ENCODE measurements at places on chromosomes 3 and 15. TPM values are rescaled to one million over a fixed set of nuclear protein-coding genes. Genes with fewer than 3 reads are reported as not detected.

DNA sequence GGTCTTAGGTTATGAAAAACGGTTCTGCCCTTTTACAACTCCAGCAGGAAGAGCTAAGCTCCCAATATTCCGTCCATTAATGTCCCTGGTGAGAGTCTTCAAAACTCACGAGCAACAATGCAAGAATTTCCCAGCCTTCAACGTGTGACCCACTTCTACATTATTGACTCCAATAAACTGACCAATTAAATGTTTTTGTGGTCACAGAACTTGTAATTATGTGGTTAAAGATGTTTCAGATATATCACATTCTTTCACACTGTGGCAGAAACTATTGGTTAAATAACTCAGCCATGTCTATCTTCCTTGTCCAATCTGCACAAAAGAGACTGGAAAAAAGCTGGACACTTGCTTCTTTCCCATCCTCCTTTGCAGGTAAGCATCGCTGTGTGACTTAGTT, 286.6 kb upstream of the ADAMTS9 start:
- no peak for DNase-seq

DNA sequence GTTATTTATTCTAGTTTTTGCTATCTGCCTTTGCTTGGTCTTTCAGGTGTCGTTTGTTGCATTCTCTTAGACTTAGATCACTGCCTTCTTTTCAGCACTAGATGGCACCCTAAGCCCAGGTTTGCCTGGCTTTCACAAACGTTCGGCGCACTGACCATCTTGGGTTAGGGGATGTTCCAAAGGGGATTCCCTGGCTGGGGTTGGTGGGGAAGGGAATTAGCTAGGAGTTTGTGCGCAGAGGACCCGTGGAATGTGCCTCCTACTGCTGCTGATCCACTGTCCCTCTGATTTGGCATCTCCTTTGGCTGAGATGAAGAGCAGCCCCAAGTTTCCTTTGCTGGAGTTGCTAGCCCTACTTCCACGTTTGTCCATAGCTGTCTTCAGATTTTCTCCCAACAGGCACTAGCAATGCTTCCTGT, 33.9 kb downstream of the PFN2 start:
- no peak for DNase-seq

GRCh38 chr3:146218880-146219866, 31.7 kb downstream of the PLSCR4 start:
- peak; percentile 25 for DNase-seq

- no peak for DNase-seq
Measured at GRCh38 chr3:4799266-4800256, 179.7 kb upstream of the BHLHE40 start.

- no peak for DNase-seq
Measured at GRCh38 chr3:35335703-35336102, 303.6 kb upstream of the ARPP21 start.

Gene SLC24A1
- 7.2 TPM for polyA plus RNA-seq

- no peak for DNase-seq
Measured at GRCh38 chr3:64109438-64109837, 86.1 kb upstream of the PSMD6 start.

Gene STRIT1
- 49.3 TPM for polyA plus RNA-seq

Gene ZPLD1
- not detected for polyA plus RNA-seq

DNA sequence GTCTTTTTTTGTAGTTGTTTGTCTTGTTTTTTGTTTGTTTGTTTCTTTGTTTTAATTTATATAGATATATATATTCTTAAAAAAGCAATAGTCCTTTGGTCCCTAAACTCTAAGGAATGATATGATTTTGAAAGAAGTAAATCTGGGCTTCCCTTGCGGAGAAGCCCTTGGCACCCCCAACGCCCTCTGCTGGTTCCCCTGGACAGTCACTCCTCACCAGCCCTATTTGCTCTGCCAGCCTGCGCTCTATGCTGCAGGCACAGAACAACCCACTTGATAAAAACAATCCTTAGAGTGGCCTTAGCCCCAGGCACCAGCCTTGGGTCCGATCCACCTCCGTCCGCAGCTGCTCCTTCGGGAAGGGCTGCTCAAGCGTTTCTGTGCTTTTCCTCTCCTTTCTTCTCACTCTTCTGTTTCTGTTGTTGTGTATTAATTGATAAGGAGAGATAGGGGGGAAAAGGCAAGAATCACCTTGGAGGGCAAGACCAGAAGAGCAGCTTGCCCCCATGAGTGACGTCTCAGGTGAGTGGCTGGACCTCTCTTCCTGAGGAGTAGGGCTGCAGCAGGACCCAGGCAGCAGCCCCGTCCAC, 13.7 kb upstream of the PARP6 start:
- no peak for DNase-seq

GRCh38 chr3:79032686-79033318, 735.0 kb downstream of the ROBO1 start:
- DNase-seq: peak; percentile 26

Gene NANOGP8
- polyA plus RNA-seq: 0.33 TPM

GRCh38 chr15:95458721-95459120, 871.8 kb upstream of the NR2F2 start:
- DNase-seq: peak; percentile 40

- DNase-seq: no peak
Measured at GRCh38 chr3:135040321-135041240, 245.5 kb downstream of the EPHB1 start.

DNA sequence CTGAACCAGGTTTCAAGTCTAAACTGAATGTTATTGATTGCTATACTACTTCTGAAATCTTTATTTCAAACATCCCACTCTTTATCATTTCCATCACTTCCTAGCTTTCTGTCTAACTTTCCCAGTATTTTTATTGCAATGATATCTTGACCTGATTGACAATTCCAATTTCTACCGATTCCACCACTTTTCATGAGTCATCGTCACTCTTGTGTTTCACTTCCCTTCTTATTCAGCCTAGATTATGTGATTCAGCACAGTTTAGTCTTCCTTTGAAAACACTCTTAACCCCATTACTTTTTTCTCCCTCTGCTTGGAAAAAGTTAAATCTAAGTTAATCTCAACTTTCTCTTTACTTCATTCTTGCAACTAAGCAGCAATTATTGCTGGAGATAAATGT, 62.6 kb downstream of the SLC7A14 start:
- no peak for DNase-seq

DNA sequence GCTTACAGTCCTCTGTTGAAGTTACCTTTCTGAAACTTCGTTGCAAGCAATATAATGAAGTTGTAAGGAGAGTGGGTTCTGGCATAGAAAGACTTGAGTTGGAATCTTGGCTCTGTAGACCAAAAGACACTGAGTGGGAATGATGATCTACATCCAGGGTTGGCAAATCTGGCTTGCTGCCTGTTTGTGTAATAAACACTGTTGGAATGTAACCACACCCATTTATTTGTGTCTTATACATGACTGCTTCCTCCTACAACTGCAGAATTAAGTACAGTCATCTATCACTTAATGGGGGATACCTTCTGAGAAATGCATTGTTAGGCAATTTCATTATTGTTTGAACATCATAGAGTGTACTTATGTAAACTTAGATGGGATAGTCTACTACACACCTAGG, 178.4 kb upstream of the SUCLG2 start:
- no peak for DNase-seq

- no peak for DNase-seq
Measured at GRCh38 chr3:115922681-115923347, 299.5 kb downstream of the GAP43 start.

DNA sequence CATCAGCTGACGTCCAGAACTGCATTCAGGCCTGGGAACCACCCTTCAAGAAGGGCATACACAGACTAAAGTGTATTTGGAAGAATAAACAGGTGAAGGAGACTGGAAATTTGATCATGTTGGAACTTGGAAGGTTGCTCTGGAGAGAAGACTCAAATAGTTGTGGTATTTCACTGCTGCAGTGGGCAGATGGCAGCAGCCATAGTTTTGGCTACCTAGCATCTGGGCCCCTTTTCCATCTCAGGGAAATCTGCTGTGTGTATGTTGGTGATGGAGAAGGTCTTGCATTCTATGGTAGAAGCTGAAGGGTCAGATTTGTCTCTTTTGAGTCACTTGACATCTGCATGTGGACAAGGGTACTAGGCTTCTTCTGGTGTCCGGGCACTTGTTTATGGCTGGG, 114.4 kb upstream of the FGF7 start:
- no peak for DNase-seq

Gene TTC23
- polyA plus RNA-seq: 19.3 TPM

DNA sequence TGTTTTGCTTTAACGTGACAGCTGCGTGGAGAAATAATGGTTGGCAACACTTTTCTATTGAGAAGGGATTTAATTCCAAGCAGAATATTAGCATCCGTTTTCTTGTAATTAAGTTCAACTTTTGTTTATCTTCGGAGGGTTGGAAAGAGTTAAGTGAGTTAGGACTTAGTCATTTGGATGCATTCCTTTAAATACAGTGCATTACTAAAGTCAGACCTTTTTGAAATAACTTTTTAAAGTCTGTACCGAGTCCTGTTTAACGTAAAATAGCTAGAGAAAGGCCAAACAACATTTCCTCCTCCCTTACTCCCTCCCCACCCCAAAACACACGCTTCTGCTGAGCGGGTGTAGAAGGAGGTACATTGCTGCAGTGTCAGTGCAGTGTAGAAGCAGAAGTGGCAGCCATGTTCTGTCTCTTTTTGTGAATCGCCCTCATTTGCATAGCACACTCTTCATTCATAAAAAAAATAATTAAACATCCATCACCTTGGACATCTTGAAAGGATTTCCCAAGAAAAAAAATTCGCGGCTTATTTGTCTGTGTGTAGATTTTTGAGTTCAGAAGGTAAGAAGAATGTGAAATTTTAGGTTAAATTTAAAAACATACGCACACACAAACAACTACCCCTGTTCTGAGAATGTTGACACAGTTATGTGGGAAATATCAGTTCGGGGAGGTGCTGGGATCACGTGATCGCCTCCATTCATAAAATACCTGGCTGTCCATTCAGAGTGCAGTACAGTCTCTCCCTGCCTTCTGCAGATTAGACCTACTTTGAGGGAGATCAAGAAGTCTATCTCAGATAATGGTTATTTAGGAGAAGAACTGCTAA, 1.6 kb downstream of the SPRED1 start:
- no peak for DNase-seq

DNA sequence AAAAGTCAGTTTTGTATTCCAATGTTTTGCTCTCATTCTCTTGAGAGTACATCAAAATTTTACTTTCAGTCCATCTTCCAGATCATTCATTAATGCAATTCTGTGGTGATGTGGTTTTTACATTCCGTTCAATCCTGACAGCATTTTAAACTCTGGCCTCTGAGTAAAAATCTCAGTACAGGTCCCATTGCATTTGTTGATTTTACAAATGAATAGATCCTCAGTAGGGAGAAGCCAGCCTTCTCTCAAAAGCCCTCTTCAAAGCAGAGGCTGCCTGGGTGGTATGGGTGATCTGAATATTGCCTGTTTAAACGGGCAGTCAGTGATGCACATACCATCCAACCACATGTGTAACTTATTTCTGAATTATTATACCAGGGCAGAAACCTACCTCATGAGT, 72.5 kb upstream of the TSC22D2 start:
- no peak for DNase-seq

DNA sequence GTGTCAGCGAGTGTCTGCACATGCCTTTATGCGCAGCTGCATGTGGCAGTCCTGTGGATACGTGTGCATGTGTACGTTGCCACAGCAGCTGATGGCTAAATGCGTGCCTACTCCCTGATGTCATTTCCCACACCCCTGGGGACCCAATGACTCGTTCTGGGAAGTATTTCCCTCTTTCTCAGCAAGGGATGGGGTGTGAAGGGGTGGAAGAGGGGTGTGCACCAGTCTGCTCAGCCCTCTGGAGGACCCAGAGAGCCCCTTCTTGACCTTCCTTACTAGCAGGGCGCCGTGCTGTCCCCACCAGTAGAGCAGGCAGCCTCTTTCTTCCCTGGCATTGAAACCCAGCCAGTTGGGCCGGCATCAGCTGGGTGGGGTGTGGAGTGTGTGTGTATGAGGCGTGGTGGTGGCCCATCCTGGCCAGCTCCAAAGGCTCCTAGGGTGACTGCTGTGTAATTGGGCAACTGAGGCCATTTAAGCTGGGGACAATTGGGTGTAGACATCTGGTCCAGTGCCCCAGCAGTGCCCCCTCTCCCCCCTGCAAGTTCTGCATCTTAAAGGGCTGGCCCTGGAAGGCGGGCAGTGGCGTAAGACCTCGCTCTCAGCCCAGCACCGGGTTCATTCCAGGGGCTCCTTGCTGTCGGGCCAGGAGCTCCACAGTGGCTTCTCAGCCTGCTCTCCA, 19.2 kb downstream of the SNX33 start:
- peak; percentile 52 for DNase-seq

GRCh38 chr3:160921020-160921635, 165.1 kb downstream of the PPM1L start:
- no peak for DNase-seq

Gene SLC4A7
- 14.6 TPM for polyA plus RNA-seq

DNA sequence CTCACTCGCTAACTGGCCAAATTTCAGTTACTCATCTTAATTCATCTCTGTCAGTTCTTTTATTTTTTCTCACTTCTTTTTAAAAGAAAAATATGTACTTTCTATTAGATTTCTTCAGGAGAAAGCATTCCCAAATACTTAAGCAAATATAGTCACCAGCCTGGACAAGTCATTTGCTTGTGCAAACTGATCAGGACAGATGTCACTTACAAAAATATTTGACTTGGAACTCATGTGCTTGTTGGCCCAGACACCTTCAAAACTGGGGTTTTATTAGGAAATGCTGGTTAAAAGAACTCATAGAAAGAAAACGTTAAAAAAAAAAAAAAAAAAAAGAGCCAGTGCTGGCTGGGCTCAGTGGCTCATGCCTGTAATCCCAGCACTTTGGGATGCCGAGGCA, 31.3 kb upstream of the FOXP1 start:
- DNase-seq: no peak

- DNase-seq: no peak
Measured at GRCh38 chr3:110589341-110589740, 482.3 kb upstream of the NECTIN3 start.

Gene IFT57
- polyA plus RNA-seq: 24.6 TPM

Gene CASR
- polyA plus RNA-seq: not detected

- no peak for DNase-seq
Measured at GRCh38 chr15:31830591-31830990, 199.7 kb upstream of the CHRNA7 start.

Gene PPM1L
- 10.0 TPM for polyA plus RNA-seq

Gene OSTN
- 4.7 TPM for polyA plus RNA-seq

Gene LIPH
- polyA plus RNA-seq: 0.27 TPM

GRCh38 chr3:52299879-52300611, 12.4 kb downstream of the GLYCTK start:
- no peak for DNase-seq

DNA sequence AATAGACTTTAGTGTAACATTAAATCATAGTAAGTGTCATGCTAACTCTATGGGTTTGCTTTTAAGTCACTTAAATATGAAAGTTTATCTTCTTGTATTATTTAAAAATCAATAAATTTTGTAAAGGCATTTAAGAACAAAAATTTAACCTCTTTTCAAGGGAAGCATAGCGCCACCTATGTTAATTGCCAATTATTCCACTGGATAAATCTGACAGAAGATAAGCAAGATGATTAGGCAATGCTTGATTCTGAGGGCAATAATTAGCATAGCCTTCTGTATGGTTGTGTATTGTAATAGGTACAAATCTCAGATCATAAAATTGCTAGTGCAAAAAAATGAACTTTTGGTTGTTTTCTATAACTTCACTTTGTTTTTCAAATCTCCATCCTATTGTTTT, 560.1 kb downstream of the GRM7 start:
- DNase-seq: no peak

Gene AADACL2
- polyA plus RNA-seq: not detected
